Activated B cell treated with CpG ODN at 0.5 μM for 24 hours (primary cell): ENCODE measurements at places on chromosomes 4 and X.

- DNase-seq = no peak
- no peak overlapping the region for H3K27ac ChIP-seq
- no peaks in the 10 kb centered on the region for H3K4me1 ChIP-seq
- H3K4me3 ChIP-seq = no peak overlapping the region
- H3K36me3 ChIP-seq = no peaks in the 10 kb centered on the region
- peaks cover 4% of the 10 kb centered on the region for H3K27me3 ChIP-seq
These were observed 35.3 kb upstream of the GPR78 start for GRCh38 chr4:8544741-8545438.

DNA sequence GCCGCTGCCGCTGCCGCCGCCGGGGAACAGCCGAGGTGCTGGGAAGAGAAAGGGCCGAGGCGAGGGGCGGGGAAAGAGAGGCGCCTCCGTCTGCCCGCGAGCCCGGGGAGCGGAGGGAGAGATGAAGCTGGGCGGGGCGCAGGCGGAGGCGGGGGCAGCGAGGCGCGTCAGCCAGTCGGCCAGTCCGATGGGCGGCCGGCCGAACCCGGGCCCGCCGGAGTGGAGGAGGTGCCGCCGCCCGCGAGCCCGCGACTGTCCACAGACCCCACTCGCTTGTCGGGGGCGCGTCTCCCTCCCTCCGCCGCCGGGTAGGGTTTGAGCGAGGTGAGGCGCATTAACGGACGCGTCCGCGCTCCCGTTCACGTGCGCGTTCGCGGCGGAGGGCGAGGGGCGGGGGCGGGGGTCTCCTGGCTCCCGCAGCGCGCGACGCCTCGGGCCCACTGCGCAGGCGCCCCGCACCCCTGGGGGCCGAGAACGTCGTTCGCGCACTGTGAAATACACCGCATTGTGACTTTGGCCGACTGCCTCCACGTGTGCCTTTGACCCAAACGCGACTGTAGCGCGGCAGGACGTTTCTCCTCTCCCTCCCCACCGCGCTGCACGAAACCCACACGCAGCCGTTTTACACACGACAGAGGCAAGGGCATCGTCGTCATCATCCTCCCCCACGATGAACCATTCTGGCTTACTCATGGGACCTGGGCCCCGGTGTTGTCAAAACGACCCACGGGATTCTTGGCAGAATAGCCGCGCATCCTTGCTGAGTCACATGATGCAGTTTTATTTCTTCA lies at the start of gene NUDT11:
NUDT11 (minus strand) TSS at position 92 of the 791 bp plus-strand sequence. CDS start 148 bp downstream, outside the sequence.
- H3K27me3 ChIP-seq = peaks cover 12% of the 10 kb centered on the region
- no peak within 1 kb of the TSS for H3K27ac ChIP-seq
- DNase-seq = peak; percentile 21

- H3K36me3 ChIP-seq = no peaks in the 10 kb centered on the region
- DNase-seq = no peak
- H3K27me3 ChIP-seq = no peaks in the 10 kb centered on the region
- no peak overlapping the region for H3K4me3 ChIP-seq
These were observed 106.8 kb downstream of the ELOVL6 start for GRCh38 chr4:110091434-110092140.

DNA sequence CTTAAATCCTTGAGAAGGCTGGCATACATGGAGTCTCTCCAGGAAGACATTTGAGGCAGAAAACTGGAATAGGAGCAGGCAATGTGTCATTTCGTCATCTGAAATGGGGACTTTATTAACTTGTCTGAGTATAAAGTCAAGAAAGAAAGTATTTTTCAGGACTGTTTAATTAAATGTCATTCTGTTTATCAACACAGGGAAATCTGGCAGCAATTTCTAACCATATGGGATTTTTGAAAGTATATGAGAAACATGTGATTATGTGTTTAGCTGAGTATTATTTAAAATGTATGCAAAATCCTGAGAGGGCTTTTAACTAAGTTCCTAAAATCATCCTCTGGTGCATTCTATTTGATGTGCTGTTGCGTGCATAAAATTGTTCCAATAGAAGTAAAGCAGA lies 3.9 kb upstream of the FAM9A start:
- H3K36me3 ChIP-seq = no peaks in the 10 kb centered on the region
- no peak overlapping the region for H3K4me3 ChIP-seq
- no peak overlapping the region for H3K27ac ChIP-seq

DNA sequence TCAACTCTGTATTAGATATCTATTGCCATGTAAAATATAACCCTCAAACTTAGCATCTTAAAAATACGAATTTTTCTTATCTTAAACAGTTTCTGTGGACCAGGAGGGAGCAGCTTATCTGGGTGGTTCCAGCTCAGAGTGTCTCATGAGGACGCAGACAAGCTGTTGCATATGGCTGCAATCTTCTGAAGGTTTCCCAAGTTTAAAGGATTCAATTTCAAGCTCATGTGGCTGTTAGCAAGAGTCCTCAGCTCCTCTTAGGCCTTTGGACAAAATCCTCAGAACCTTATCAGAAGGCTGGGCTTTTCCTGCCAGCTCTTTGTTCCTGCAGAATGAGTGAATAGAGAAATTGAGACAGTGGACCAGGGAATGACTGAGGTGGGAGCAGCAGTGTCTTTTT lies 2.8 kb upstream of the CTSO start:
- H3K27me3 ChIP-seq = peaks cover 11% of the 10 kb centered on the region
- H3K4me1 ChIP-seq = peaks cover 21% of the 10 kb centered on the region
- no peak overlapping the region for H3K4me3 ChIP-seq
- no peak for DNase-seq

DNA sequence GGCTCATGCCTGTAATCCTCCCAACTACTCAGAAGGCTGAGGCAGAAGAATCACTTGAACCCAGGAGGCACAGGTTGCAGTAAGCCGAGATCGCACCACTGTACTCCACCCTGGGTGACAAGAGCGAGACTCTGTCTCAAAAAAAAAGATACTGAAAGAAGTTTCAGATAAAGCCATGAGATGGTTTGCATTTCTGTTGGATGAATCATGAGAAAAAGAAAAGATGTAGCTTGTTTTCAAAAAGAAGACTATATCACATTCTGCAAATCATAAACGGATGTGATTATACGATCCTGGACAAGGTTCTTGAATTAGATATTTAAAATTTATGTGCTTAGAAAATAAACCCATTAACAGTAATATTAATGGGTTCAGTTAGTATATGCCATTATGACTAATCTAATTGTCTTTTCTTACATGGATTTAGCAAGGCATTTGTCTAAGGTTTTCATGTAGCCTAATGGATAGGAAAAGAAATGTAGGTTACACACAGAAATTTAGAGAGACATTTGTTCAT lies 345.9 kb downstream of the SLC7A11 start:
- no peak for DNase-seq
- H3K27me3 ChIP-seq = no peaks in the 10 kb centered on the region
- no peak overlapping the region for H3K27ac ChIP-seq
- no peaks in the 10 kb centered on the region for H3K36me3 ChIP-seq
- H3K4me1 ChIP-seq = no peaks in the 10 kb centered on the region
- no peak overlapping the region for H3K4me3 ChIP-seq

GRCh38 chr4:6668391-6668790 lies 25.3 kb upstream of the S100P start:
- peaks cover 4% of the 10 kb centered on the region for H3K36me3 ChIP-seq
- peaks cover 7% of the 10 kb centered on the region for H3K4me1 ChIP-seq
- peaks cover 1% of the 10 kb centered on the region for H3K27me3 ChIP-seq

DNA sequence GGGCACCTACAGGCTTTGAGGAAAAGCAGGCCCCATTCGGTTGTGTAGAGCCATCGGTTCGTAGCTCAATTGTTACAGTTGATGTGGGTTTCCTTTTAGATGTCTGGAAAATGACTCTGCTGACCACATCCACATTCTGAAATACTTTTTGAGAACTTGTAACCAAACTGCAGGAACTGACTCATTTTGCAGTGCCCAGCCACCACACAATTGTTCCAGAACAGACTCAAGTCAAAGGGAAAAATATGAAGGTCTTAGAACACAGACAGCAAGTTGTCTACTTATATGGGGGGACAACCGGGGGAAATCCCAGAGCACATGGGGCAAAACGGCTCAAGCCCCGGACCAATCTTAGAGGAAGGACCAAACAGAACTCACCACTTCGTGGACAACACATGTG lies 557.6 kb upstream of the DIPK2B start:
- H3K4me3 ChIP-seq = peak overlapping the region; percentile 85
- no peaks in the 10 kb centered on the region for H3K27me3 ChIP-seq
- DNase-seq = no peak

DNA sequence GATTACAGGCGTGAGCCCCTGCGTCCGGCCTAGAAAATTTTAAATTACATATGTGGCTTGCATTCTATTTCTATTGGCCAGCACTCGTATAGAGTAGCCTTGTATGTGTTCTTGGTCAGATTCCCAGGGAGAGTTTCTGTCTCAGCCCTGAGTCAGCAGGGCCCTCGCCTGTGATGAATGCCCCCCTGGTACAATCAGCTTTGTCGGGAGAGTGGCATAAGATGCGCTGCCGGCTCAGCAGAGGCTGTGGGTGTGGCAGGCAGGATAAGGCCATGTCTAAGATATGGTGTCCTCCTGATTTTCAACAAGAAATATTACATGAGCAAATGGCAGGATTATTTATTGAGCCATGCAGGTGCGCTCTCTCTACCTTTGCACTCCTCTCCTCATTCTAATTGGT lies 1.6 kb upstream of the REELD1 start:
- no peak for DNase-seq
- no peak overlapping the region for H3K27ac ChIP-seq
- H3K36me3 ChIP-seq = no peaks in the 10 kb centered on the region
- H3K27me3 ChIP-seq = no peaks in the 10 kb centered on the region
- no peak overlapping the region for H3K4me3 ChIP-seq
- H3K4me1 ChIP-seq = no peaks in the 10 kb centered on the region

- H3K4me3 ChIP-seq = no peak overlapping the region
- no peak for DNase-seq
- H3K27me3 ChIP-seq = no peaks in the 10 kb centered on the region
- H3K4me1 ChIP-seq = no peaks in the 10 kb centered on the region
- H3K27ac ChIP-seq = no peak overlapping the region
These were observed 8.0 kb downstream of the APLN start for GRCh38 chrX:129646566-129647417.

DNA sequence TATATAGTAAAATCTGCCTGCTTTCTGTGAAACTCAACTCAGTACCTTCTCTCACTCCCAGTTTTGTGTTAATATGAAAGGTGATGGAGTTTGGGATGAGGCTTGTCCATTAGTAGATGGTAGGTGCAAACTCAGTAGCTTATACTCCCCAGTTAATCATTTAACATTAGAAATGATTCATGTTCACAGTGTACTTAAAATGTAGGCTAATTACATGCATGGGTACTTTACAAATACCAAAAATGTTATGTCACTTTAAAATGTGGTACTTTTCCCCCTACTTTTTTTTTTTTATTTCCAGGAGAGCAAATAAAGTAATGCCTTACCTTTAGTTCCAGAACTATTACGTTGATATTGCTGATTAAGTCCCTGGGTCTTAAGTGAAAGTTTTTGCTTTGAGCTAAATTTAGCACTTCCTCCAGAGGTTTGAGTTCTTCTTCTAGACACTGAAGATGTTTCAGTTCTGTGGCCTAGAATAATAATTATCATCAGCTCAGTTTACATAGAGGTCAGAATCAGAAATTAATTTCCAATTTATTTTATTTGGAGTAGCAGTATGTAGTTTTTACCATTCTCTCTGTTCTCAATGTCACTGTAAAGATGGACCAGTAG lies 3.0 kb downstream of the IL2 start:
- H3K4me1 ChIP-seq = peaks cover 13% of the 10 kb centered on the region
- no peak overlapping the region for H3K4me3 ChIP-seq
- no peaks in the 10 kb centered on the region for H3K36me3 ChIP-seq
- DNase-seq = no peak
- H3K27me3 ChIP-seq = peaks cover 8% of the 10 kb centered on the region
- H3K27ac ChIP-seq = no peak overlapping the region

DNA sequence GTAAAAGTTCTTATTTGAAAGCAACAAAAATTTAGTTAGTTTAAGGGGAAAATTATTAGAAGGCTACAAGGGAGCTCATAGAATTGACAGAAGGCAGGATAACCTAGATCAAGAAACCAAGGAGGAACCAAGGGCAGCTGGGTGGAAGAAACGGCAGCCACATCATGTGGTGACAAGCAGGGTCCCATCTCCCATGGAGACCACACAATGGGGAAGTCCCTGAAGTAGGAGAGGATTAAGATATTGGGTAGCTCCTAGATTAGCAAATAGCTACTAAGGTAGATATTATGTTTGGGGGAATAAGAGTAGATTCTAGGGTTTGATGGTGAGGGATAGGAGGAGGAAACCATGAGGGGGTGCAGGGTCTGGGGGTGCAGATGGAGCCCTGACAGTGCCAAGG lies 48.0 kb upstream of the TMEM154 start:
- no peak for DNase-seq
- no peak overlapping the region for H3K4me3 ChIP-seq
- no peaks in the 10 kb centered on the region for H3K27me3 ChIP-seq
- no peaks in the 10 kb centered on the region for H3K36me3 ChIP-seq
- H3K4me1 ChIP-seq = peaks cover 9% of the 10 kb centered on the region

- H3K27me3 ChIP-seq = no peaks in the 10 kb centered on the region
- H3K4me1 ChIP-seq = no peaks in the 10 kb centered on the region
- H3K27ac ChIP-seq = no peak overlapping the region
- H3K4me3 ChIP-seq = no peak overlapping the region
These were observed 13.2 kb downstream of the GPC4 start for GRCh38 chrX:133402042-133402453.

DNA sequence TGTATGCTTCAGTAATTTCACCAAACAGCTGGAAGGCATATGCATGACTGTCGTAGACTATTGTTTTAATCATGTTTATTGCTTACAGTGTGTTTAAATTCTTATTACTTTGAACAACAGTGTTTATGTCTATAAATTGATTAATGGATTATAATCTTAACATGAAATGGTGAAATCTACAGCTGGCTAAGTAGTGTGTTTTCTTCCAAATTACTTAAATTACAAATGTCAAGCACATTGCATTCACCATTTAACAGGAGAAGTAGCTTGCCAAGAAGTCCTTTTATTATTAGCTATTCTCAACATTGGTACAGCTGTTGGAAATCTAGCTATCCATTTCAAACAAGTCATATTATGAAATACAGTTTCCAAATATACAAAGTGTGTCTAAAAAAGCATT lies 849.3 kb upstream of the PCDH10 start:
- DNase-seq = no peak
- H3K27me3 ChIP-seq = no peaks in the 10 kb centered on the region
- no peaks in the 10 kb centered on the region for H3K36me3 ChIP-seq
- H3K4me1 ChIP-seq = no peaks in the 10 kb centered on the region
- no peak overlapping the region for H3K27ac ChIP-seq

- no peak overlapping the region for H3K4me3 ChIP-seq
- no peak overlapping the region for H3K27ac ChIP-seq
- DNase-seq = no peak
- no peaks in the 10 kb centered on the region for H3K27me3 ChIP-seq
- no peaks in the 10 kb centered on the region for H3K4me1 ChIP-seq
- H3K36me3 ChIP-seq = no peaks in the 10 kb centered on the region
These were observed 1513.0 kb downstream of the STIM2 start for GRCh38 chr4:28373601-28374000.

GRCh38 chr4:84497504-84498202 lies 1.4 kb downstream of the NKX6-1 start:
- no peak for DNase-seq
- H3K4me1 ChIP-seq = peaks cover 25% of the 10 kb centered on the region
- H3K4me3 ChIP-seq = peak overlapping the region; percentile 65
- no peak overlapping the region for H3K27ac ChIP-seq
